ENCODE measurements at places on chromosomes 1 and 21.
A peak's percentile ranks its signal among the peaks of the same experiment; 100 is the strongest.

GRCh38 chr1:2203671-2204414 is 9.3 kb upstream of the FAAP20 start:
- no peak for DNase-seq

GRCh38 chr1:6461538-6462411 is 4.2 kb downstream of the TNFRSF25 start:
- DNase-seq = no peak

DNA sequence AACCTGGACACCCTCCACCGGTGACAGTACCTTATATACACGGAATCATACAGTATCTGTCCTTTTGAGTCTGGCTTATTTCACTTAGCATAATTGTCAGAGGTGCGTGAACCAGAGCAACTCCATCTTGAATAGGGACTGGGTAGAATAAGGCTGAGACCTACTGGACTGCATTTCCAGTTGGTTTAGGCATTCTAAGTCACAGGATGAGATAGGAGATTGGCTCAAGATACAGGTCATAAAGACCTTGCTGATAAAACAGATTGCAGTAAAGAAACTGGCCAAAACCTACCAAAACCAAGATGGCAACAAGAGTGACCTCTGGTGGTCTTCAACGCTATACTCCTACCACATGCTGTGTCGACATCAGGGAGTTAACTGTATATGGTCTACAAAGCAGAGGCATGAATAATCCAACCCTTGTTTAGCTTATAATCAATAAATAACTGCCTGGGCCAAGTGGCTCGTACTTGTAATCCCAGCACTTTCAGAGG is 1.4 kb upstream of the FDPS start:
- DNase-seq = no peak

DNA sequence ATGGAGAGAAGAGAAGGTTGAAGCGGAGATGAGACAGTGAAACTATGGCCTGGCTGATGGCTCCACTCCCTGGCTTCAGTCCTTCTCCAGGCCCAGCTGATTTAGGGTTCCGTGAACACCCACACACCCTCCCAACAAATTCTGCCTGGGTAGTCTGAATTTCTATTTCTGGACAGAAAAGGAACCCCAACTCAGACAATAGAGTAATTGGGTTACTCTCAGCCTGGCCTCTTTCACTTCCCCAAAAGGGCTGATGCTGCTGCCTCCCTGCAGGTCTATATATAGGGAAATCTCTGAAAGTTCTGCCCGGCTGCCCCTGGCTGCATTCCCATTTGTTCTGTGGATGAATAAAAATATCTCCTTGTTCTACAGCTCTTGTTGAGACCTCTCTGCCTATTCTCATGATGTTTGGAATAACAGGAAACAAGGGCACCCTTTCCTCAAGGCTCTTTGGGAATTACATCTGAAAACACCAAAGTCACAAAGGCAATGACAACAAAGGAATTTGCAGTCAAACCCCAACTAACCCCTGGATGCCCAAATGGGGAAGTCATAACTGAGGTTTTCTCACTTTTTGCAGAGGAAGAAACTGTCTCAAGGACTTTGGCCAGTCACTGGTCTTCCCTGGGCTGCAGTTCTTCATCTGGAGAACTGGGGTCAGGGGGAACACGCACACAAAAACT is 11.4 kb upstream of the ZSCAN20 start:
- DNase-seq = no peak

- peak; percentile 78 for DNase-seq
Measured at GRCh38 chr1:89483010-89483756, 41.4 kb upstream of the LRRC8B start.

- no peak for DNase-seq
Measured at GRCh38 chr1:117691942-117692341, 86.1 kb downstream of the TENT5C start.

GRCh38 chr1:205714190-205714905 is 34.0 kb upstream of the SLC45A3 start:
- DNase-seq = no peak

GRCh38 chr21:31804008-31804394 is 68.8 kb upstream of the HUNK start:
- no peak for DNase-seq

Measured in natural killer cell treated with Interleukin-12 subunit alpha and Interleukin-12 subunit beta and Interleukin-15 and Interleukin-18, amount 100 ng/mL, for 72 hours (primary cell).